ENCODE measurements at places on chromosomes 7 and 10.

GRCh38 chr7:29793507-29793906 is 12.8 kb upstream of the WIPF3 start:
- DNase-seq, result no peak

DNA sequence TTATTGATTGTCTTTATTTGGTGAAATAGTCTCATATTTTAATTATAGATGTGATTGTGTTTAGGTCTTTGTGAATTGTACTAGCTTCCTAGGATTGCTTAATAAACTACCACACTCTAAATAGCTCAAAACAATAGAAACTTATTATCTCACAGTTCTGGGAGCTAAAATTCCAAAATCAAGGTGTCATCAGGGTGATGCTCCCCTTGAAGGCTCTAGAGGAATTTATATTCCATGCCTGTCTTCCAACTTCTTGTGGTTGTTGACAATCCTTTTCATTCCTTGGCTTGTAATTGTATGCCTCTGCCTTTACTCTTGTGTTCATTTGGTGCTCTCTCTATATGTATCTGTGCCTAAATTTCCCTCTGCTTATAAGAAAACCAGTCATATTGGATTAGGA is 155.3 kb upstream of the AKR1E2 start:
- DNase-seq, result no peak

GRCh38 chr7:24978843-24979469 is 1.0 kb downstream of the OSBPL3 start:
- no peak for DNase-seq

DNA sequence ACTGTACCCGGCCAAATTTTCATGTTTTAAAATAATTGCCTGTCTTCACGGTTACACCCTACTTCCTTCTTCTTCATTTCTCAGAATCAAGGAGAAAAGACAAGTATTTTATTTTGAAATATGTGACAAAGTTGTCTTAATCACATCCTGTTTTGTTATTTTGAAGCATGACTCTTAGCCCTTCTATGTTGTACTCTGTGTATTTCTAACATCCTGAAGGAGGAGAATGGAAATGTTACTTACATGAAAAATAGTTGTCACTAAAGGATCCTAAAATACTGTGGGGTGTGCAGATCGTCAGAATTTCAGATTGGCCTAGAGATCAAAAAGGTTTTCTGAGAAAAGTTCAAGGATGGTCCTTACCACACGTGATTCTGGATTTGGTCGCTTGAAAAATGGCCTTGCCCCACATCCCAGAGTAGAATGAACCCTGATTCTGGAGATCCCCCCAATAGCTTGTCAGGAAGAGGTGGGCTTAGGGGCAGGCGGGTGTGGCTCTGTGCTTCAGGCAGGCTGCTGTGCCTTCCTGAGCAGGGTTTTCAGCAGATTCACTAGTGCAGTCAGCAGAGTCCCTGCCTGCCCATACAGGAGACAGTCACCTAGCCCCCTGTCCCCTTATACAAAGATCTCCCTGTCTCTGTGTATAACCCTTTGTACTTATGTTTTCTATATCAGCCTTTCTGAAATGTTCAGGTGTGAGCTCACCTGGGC is 8.6 kb downstream of the UPP1 start:
- DNase-seq, result no peak

- DNase-seq, result no peak
Observed at GRCh38 chr7:74501298-74501697, 47.6 kb downstream of the GTF2IRD1 start.

DNA sequence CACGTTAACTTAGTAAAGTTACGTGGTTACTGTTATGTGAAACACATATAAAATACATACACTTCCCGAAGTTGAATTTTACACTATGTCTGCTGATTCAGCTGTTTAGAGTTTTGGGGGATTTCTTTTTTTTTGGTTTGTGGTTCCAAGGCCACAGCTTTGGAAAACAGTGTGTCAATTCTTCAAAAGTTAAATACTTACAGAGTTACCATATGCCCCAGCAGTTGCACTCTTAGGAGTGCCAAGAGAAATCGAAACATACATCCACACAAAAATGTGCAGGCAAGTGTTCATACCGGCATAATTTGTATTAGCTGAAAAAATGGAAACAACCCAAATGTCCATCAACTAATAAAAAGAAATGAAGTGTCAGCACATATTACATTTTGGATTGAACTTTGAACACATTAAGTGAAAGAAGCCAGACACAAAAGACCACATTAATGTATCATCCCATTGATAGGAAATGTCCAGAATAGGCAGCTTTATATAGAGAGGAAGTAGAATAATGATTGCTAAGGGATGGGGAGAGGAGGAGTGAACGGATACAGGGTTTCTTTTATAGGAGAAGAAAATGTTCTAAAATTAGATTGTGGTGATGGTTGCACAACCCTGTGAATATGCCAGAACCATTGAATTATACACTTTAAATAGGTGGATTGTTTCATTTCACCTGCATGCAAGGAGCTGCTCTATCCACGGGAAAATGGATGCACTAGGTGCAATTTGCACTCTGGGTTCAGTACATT is 17.6 kb downstream of the APBB1IP start:
- no peak for DNase-seq

Measured in activated CD4-positive, alpha-beta T cell treated with anti-CD3 and anti-CD28 coated beads, Interleukin-10, Interleukin-2, amounts not matched to agents 100 ng/mL and 50 ng/mL, durations not matched to agents 16 hours and 8 hours (primary cell).